Uterus (tissue), 4 donors: ENCODE measurements at places on chromosomes 2 and 18. TPM values are rescaled to one million over a fixed set of nuclear protein-coding genes. Genes with fewer than 3 reads are reported as not detected.

Gene VRK2
- total RNA-seq, result 27.7 TPM

Gene CHMP3
- 143 TPM for total RNA-seq

Gene ANO7
- total RNA-seq, result 3.8 TPM

Gene TEX44
- not detected for total RNA-seq

Gene GPR155
- 2.3 TPM for total RNA-seq

Gene FAM110C
- 13.2 TPM for total RNA-seq

Gene SH2D6
- total RNA-seq, result not detected

Gene RIT2
- not detected for total RNA-seq
